ENCODE measurements at places on chromosomes 11 and 22. TPM values are rescaled to one million over a fixed set of nuclear protein-coding genes. Genes with fewer than 3 reads are reported as not detected.

- H3K27me3 ChIP-seq, result no peaks in the 10 kb centered on the region
- H3K27ac ChIP-seq, result no peak overlapping the region
- peaks cover 21% of the 10 kb centered on the region for H3K36me3 ChIP-seq
- H3K4me1 ChIP-seq, result no peaks in the 10 kb centered on the region
- no peak overlapping the region for H3K4me3 ChIP-seq
Observed at GRCh38 chr11:44199816-44200215, 104.3 kb downstream of the EXT2 start.

DNA sequence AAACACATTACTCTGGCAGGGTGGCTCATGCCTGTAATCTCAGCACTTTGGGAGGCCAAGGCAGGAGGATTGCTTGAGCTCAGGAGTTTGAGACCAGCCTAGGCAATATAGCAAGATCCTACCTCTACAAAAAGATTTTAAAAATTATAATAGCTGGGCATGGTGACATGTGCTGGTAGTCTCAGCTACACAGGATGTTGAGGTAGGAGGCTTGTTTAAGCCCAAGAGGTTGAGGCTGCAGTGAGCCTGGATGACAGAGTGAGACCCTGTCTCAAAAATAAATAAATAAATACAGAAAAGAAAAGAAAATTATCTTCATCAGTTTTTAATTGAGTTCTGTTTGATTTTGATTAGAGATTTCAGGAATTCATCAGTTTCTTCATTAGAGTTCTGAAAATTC, 5.2 kb downstream of the CCDC134 start:
- peaks cover 13% of the 10 kb centered on the region for H3K4me1 ChIP-seq
- no peak overlapping the region for H3K27ac ChIP-seq
- DNase-seq, result no peak
- no peak overlapping the region for H3K4me3 ChIP-seq

GRCh38 chr11:132258875-132259274, 888.5 kb downstream of the NTM start:
- H3K27me3 ChIP-seq, result no peaks in the 10 kb centered on the region
- no peaks in the 10 kb centered on the region for H3K36me3 ChIP-seq
- H3K4me3 ChIP-seq, result no peak overlapping the region

DNA sequence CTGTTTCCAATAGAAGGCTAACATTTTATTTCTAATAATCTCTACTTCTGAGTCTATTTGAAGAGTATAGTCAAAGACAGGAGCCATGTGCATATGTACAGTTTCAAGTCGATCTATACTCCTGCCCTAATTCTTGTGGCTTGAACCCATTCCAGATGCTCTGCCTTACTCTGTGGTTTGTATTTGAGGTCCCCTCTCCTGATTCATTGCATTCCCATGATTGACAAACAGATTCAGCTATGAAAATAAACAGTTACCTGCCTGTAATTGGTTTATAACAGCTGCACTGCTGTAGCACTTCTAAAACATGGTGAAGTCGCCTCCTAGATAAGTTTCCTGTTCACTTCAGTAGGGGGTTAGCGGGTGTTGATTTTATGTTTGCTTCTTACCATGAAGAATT, 138.7 kb downstream of the SOX6 start:
- no peaks in the 10 kb centered on the region for H3K27me3 ChIP-seq
- H3K4me3 ChIP-seq, result no peak overlapping the region
- H3K27ac ChIP-seq, result no peak overlapping the region
- H3K4me1 ChIP-seq, result no peaks in the 10 kb centered on the region

GRCh38 chr11:94131047-94131717, 2.5 kb downstream of the PANX1 start:
- no peak for DNase-seq
- no peaks in the 10 kb centered on the region for H3K36me3 ChIP-seq
- H3K27me3 ChIP-seq, result no peaks in the 10 kb centered on the region
- H3K4me1 ChIP-seq, result peaks cover 76% of the 10 kb centered on the region
- peak overlapping the region; percentile 88 for H3K4me3 ChIP-seq
- H3K27ac ChIP-seq, result peak overlapping the region; percentile 94

- H3K4me3 ChIP-seq, result no peak overlapping the region
- no peak for DNase-seq
- H3K36me3 ChIP-seq, result no peaks in the 10 kb centered on the region
- no peaks in the 10 kb centered on the region for H3K27me3 ChIP-seq
Observed at GRCh38 chr11:110606415-110606814, 105.8 kb downstream of the ARHGAP20 start.

DNA sequence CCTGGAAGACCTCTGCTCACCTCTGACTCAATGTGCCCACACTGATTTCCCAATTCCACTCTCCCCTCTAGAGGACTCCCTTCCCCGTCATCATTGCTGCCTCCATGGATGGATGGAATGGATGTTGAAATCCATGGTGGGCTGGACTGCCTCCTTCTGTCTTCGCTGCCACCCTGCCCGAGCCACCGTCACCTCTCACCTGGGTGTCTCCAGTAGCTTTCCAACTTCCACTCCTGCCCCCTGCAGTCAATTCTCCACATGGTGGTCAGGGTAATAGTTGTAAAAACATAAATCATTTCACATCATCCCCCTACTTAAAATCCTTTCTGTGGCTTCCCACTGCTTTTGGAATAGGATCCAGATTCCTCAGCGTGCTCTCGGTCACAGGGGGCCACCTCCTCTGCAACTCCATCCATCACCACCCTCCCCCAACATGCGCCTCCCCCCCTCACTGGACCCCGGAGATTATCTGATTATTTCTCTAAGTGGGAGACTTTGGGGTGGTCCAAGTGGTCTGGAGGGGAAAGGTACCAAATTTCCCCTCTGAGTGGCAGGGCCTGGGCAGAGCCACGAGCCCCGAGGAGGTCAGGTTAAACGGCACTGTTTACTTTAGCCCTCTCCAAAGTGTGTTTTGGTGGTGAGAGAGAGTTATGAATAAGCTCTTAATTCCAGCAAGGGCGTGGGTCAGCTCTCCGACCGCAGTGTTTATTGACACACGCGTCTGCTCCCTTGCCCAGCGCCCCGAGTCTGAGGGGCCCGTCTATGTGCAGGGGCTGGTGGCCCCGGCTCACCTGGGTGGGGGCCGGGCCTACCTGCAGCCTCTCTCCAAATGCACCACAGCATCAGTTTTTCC, 313.7 kb downstream of the MN1 start:
- H3K27me3 ChIP-seq, result no peaks in the 10 kb centered on the region
- DNase-seq, result no peak
- no peaks in the 10 kb centered on the region for H3K36me3 ChIP-seq
- no peaks in the 10 kb centered on the region for H3K4me1 ChIP-seq
- H3K27ac ChIP-seq, result no peak overlapping the region

DNA sequence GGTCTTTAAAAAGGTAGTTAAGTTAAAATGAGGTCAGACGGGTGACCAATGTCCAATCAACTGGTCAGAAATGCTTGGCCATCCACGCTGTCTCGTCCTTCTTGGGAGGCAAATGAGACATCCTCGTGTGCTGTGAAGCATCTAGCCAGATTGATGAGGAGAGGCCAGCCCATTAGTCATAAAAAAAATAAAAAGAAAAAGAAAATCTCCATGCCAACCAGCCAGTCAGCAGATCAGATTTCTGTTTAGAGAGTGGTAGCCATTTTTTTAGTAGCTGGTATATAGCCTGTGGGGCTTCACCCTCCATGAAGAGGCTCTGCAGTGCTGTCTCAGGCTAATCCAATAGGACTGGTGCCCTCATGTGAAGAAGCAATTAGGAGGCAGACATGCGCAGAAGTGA, 343.1 kb upstream of the SYN3 start:
- H3K4me3 ChIP-seq, result no peak overlapping the region
- no peaks in the 10 kb centered on the region for H3K36me3 ChIP-seq
- H3K27ac ChIP-seq, result no peak overlapping the region

GRCh38 chr11:794766-795633, 3.1 kb downstream of the SLC25A22 start:
- no peaks in the 10 kb centered on the region for H3K27me3 ChIP-seq
- H3K4me1 ChIP-seq, result peaks cover 45% of the 10 kb centered on the region
- no peak for DNase-seq
- H3K36me3 ChIP-seq, result no peaks in the 10 kb centered on the region

- H3K4me3 ChIP-seq, result no peak overlapping the region
- H3K36me3 ChIP-seq, result no peaks in the 10 kb centered on the region
- DNase-seq, result no peak
- H3K27ac ChIP-seq, result no peak overlapping the region
- no peaks in the 10 kb centered on the region for H3K4me1 ChIP-seq
Observed at GRCh38 chr11:26244207-26244606, 87.7 kb upstream of the ANO3 start.

GRCh38 chr22:32800158-32800882, 1.2 kb upstream of the TIMP3 start:
- H3K27ac ChIP-seq, result peak overlapping the region; percentile 95
- no peaks in the 10 kb centered on the region for H3K27me3 ChIP-seq
- no peaks in the 10 kb centered on the region for H3K36me3 ChIP-seq

- H3K36me3 ChIP-seq, result no peaks in the 10 kb centered on the region
- no peak overlapping the region for H3K27ac ChIP-seq
- no peaks in the 10 kb centered on the region for H3K4me1 ChIP-seq
Observed at GRCh38 chr11:121777056-121777455, 324.3 kb upstream of the SORL1-AS1 start.

- no peak overlapping the region for H3K4me3 ChIP-seq
- no peak for DNase-seq
- H3K27ac ChIP-seq, result no peak overlapping the region
- H3K27me3 ChIP-seq, result no peaks in the 10 kb centered on the region
- no peaks in the 10 kb centered on the region for H3K4me1 ChIP-seq
Observed at GRCh38 chr11:115470928-115471327, 33.3 kb downstream of the CADM1 start.

DNA sequence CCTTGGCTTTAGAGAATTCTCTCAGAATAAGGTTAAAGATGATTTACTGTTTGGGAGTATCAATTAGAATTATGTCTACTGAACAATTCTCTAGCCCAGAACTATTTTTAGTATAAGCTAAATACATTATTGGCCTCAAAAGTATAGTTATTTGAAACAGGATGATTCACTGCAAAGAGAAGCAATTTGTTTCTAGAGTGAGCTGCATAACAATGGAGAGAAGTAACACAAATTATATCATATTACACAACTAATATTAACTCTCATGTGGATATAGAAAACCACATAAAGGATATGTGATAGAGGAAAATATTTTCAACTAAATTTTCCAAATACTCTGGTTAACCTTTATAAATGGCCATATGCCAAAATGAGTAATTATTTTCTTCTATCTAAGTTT, 24.9 kb downstream of the PGM2L1 start:
- no peaks in the 10 kb centered on the region for H3K36me3 ChIP-seq
- H3K27ac ChIP-seq, result no peak overlapping the region
- no peak for DNase-seq
- no peaks in the 10 kb centered on the region for H3K4me1 ChIP-seq
- no peaks in the 10 kb centered on the region for H3K27me3 ChIP-seq

DNA sequence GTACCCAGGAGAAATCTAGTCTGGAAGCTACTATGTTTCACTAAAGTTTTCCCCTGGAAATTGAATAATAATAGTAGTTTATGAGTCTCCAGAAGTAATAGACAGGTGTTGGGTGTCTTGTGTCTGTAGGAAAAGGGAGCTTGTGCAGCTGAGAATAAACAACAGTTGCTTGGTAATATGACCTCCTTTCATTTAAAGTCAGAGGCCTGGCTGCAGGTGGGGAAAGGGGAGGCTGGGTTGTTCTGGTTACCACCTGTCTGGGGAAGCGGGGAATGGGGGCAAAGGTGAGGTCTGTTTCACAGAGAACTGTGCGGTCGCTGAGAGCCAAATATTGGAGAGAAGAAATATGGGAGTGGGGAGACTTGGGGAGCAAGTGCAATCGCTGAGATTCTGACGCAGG, 3.3 kb upstream of the GRAMD1B start:
- no peaks in the 10 kb centered on the region for H3K27me3 ChIP-seq
- H3K4me3 ChIP-seq, result no peak overlapping the region
- no peak overlapping the region for H3K27ac ChIP-seq

DNA sequence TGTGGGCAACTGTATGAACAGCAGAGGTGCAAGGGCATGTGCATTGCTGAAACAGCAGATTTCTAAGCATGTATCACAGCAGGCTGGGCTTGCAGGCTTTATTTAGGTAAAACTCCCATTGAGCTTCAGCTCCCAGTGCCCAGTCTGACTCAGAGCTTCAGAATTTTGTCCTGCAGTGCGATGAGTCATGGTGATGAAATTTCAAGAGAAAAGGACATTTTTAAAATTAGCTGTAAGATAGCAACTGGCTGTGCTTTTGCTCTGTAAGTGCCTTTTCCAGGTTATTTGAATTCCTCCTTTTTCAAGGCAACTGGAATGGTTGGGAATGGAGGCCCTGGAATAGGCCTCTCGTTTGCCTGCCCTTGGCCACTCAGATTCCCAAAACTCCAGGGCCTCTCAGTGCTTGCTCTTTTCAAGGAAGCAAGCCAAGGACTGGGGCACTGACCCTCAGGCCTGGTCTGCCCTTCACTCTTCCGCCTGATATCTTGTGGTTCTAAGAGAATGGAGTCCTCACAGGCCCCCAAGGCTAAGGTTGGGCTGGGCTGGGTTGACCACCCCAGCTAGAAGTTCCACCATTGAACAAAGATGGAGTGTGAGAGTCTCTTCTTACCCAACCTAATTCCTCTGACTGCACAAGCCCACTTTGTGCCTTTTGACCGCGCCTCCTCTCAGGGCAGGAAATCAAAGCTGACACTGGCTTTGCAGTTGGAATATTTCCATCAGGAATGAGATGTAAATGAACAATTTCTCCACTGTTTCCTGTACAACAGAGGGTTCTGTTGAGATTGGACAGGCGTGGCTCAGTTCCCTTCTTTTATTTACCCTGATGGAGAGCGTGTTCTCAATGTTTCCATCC, 59.5 kb upstream of the PRSS23 start:
- H3K27ac ChIP-seq, result peak overlapping the region; percentile 96
- no peaks in the 10 kb centered on the region for H3K27me3 ChIP-seq
- H3K4me1 ChIP-seq, result peaks cover 69% of the 10 kb centered on the region
- no peaks in the 10 kb centered on the region for H3K36me3 ChIP-seq

- no peaks in the 10 kb centered on the region for H3K36me3 ChIP-seq
- no peak overlapping the region for H3K4me3 ChIP-seq
- no peak overlapping the region for H3K27ac ChIP-seq
- no peak for DNase-seq
Observed at GRCh38 chr11:73393479-73394415, 17.5 kb downstream of the RELT start.

The OR8D2 gene
- total RNA-seq, result not detected

The E2F8 gene
- total RNA-seq, result 4.2 TPM

The SLC22A8 gene
- total RNA-seq, result not detected

The ZP1 gene
- not detected for total RNA-seq

The EIF3L gene
- 338 TPM for total RNA-seq

The ZDHHC5 gene
- total RNA-seq, result 46.2 TPM

The CDC42BPG gene
- 13.0 TPM for total RNA-seq

The FLRT1 gene
- total RNA-seq, result 0.49 TPM

The ABCC8 gene
- total RNA-seq, result 13.0 TPM

The BID gene
- total RNA-seq, result 36.3 TPM

Data from vagina (tissue), 2 donors.